ENCODE measurements at places on chromosomes 2 and 18.

- DNase-seq = no peak
Measured at GRCh38 chr18:79947881-79948610, 3.4 kb downstream of the SLC66A2 start.

- DNase-seq = peak; percentile 38
Measured at GRCh38 chr18:48003426-48004349, 73.2 kb upstream of the SMAD2 start.

GRCh38 chr2:177641331-177641730 is 248.8 kb downstream of the AGPS start:
- DNase-seq = no peak

DNA sequence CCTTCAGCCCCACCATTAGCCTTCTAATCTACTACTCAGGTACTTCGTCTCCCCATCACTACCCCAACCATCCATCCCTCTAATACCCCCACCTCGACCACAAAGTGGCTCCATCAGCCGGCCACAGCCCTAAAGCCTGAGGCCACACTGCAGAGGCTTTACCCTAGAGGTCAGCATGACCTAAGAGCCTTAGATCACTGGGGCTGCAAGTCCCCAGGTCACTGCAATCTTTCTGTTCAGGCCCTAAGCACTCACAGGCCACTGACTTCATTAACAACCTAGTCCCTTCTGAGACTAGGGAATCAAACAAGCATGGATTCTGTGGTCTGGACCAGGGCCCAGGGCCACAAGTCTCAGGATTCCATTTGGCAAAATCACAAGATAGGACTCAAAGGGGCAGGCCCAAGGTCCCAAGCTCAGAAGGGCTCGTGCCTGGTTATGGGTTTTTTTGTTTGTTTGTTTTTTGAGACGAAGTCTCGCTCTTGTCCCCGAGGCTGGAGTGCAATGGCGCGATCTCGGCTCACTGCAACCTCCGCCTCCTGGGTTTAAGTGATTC is 37.0 kb upstream of the PKDCC start:
- DNase-seq = no peak

DNA sequence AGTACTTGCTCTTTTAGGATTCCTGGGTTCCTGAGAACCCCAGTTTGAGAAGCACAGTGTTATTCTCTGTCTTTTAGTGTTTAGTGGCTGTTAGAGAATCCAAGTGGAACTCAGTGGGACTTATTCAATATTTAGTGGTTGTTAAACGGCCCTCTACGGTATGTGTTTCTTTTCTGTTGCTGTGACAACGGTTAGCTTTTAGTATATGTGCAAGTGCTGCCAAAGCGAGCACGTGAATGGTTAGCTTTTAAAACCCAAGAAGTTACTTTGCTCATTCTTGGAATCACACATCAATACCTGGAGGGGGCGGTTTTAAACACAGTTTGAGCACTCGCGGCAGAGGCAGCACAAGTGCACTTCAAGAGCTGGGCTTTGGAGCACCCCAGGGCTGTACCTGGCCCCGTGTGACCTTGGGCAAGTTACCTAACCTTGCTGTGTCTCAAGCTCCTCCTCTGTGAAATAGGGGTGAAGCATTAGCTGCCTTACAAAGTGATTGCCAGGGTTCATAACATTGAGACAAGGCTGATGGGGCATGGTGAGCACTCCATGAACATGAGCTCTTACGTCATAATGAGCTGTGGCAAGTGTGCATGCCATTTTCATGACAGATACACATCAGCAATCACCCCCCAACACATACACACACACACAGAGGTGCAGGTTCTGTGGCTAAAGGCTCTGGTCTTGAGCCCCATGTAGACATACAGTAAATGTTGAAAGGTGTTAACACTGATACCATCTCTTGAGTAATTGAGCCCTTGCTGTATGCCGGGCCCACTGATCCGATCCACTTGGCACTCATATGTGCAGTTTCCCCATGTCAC is 234.1 kb downstream of the ALPK2 start:
- no peak for DNase-seq

DNA sequence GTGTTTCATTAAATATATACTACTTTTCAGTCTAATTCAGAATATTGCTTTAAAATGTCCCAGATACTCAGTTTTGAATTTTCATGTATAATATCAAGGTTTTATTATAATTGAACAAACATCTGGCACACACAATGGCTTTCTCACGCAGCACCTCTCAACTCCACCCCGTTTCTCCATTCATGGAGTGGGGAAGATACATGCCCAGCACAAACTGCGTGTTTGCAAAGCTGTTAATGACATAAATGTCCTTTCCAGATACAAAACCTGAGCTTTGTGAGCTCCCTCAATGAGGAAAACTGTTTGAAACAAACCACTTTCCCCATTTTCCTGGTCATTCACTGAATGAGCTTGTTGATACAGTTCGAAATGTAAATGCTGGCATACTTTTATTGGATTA is 150.3 kb upstream of the RASGRP3 start:
- no peak for DNase-seq

- DNase-seq = no peak
Measured at GRCh38 chr2:241356871-241357260, 781 bp downstream of the FARP2 start.

DNA sequence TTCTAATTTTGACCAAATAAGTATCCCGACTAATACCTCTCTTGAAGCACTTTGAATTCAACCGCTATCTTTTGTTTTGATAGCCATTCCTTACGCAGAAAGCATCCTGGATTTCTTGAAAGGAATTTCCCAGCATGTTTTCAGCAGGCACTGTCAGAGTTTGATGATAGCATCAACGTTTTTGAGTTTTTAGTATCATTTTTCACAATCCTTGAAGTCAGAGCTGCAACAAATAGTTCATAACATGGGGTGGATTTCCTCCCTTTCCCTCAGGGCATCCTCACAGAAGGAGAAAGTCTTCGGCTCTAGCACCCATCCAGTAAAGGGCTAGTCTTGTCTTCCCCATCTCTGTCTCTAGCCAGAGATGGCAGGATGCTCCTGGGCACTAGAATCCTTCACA is 46.2 kb downstream of the ANKRD44 start:
- no peak for DNase-seq

DNA sequence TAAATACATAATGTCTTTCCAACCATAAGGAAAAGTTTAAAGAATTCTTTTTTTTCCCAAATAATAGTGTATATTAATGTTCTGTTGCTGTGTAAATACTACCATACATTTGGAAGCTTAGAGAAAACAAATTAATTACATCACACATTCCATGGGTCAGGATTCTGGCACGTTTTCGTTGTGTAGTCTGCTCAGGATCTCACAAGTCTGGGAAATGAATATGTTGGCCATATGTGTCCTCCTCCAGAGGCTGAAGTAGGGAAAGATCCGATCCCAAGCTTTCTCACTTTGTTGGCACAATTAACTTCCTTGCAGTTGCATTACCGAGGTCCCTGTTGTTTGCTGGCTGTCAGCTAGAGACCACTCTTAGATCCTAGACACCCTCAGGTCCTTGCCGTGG is 83.9 kb downstream of the RPRM start:
- no peak for DNase-seq

GRCh38 chr18:59646228-59646962 is 50.8 kb downstream of the CCBE1 start:
- DNase-seq = no peak

GRCh38 chr2:375956-376307 is 88.0 kb upstream of the ALKAL2 start:
- DNase-seq = no peak

DNA sequence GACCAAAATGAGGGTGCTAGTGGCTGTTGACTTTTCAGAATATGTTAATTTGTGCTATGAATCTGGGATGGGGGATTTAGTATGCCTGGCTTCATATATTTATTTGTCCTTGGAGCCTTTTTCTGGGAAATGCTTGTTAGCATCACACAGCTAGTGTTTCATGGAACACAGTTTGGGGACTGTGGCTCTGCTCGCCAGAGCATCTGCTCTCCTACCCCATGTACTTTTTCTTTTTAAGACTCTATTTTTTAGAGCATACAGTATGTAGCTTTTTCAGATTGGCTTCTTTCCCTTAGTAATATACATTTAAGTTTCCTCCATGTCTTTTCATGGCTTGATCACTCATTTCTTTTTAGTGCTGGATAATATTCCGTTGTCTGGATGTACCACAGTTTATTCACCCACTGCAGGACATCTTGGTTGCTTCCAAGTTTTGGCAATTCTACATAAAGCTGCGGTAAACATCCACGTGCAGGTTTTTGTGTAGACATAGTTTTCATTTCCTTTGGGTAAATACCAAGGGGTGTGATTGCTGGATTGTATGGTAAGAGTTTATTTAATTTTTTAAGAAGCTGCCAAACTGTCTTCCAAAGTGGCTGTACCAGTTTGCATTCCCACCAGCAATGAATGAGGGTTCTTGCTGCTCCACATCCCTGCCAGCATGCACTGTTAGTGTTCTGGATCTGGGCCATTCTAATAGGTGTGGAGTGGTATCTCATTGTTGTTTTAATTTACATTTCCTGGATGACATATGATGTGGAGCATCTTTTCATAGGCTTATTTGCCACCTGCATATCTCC is 44.1 kb downstream of the EFR3B start:
- no peak for DNase-seq

- DNase-seq = no peak
Measured at GRCh38 chr2:198187841-198188240, 383.4 kb downstream of the PLCL1 start.

GRCh38 chr2:26721115-26722032 is 28.9 kb downstream of the KCNK3 start:
- DNase-seq = no peak

- no peak for DNase-seq
Measured at GRCh38 chr2:216299588-216299987, 72.7 kb downstream of the MARCHF4 start.

DNA sequence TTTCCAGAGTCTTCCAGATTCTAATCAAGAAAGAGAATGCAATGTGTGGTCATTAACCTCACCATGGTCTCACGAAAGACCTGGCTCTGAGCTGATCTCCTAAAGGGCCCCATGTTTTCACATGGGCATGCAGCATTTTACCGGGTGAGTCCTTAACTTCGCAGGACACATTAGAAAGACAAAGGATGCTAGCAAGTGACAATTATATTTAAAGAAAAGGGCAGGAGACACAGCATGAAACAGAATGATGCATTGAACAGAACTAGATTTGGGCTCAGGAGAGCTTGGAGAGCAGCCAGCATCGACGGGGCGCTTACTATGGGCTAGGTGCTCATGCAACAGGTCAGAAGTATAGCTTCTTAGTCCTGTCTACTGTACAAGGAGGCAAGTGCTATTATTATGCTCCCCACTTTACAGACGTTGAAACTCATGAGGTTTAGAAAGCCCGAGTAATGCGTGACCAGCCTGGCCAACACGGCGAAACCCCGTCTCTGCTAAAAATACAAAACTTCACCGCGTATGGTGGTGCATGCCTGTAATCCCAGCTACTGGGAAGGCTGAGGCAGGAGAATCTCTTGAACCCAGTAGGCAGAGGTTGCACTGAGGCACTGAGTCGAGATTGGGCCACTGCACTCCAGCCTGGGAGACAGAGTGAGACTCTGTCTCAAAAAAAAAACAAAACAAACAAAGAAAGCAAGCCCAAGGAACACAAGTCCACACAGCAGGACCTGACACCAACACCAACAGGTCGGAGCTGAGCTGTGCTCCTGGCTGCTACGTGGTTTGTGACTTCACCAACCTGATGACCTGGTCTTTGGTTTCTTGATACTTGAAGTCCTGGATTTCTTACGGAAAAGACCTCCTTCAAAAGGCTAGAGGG is 16.1 kb downstream of the MBP start:
- DNase-seq = no peak

DNA sequence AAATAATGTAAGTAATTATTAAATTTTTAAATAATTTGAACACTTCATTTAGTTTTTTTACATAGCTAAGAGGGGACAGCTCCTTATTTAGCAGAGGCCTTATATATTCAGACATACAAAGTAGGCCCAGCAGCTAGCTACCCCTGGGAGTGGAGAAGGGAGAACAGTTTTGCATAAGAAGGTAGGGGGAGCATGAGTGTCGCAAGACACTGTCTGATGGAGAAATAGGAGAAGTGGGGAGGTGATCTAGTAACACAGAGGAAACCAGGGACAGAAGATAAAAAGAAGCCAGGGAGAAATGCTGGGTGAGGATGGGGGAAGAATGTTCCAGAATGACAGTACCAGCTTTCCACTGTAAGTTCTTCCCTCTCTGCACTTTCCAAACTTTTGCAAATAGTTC is 16.0 kb upstream of the RGPD4 start:
- no peak for DNase-seq

DNA sequence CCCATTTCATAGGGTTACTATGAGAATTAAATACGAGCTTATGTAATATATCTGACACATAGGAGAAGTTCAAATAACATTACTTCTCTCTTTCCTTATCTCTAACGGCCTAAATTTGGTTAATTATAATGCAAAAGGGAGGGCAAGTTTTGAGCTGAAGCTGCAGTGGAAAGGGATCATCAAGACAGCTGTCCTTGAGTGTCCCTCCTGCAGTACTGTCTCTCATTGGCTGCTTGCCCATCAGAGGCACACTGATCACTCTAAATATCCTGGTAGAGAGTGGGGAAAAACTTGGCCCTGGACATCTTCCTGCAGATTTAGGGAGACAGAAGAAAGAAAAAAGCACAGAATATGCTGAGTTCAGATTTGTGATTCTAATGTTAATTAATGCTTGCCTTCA is 186.0 kb downstream of the CAMKMT start:
- no peak for DNase-seq

DNA sequence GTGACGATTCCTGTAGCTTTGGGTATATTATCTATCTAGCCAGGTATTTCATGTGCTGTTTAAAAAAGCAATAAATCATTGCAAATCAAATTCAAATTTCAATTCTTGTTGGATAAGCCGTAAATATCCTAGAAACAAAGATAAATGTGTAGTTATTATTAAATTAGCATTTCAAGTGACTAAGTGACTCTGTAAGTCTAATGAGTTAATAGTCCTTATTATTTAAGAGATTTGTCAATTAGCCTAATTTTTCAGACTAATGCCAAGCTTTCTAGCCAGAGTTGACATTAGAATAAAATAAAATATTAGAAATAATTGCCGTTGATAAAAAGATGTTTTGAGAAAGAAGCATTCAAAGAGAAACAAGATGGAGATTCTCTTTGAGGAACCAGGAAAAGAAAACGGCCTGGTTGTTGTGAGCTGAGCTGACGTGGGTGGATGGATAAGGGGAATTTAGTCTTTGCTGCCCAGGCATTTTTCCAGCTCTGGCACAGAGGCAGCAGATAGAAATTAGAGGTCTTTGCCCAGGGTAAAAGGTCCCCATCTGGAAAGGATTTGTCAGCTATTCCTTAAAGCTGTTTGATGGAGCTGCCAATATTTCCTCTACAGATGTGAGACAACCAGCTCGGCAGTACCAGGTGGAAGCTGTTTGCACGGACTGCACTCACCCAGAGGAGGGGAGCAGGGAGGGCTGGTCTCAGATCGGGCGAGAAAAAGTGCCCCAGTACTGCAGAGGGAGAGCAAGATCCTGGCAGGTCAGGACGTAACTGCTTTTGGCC is 117.3 kb upstream of the SEC11C start:
- peak; percentile 49 for DNase-seq

- DNase-seq = no peak
Measured at GRCh38 chr18:40607542-40608148, 1347.4 kb upstream of the PIK3C3 start.

DNA sequence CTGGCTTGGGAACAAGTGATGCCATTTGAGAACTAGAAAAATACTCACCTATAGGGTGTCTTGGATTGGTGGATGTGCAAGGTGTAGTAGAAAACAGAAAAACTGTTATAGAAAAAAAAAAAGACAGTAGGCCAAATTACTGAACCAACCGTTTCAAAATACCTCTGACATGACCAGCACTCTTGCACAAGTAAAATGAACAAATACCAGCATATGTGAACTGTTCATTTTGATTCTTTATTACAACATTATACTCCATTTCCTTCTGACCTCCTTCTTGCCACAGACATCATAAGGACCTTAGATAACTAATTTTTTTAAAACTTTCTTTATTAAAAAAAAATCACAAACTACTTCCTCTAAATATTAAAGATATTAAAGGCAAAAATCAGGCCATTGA is 125.5 kb downstream of the ATAD2B start:
- DNase-seq = no peak

Measured in right kidney (tissue), 9 donors.